Left lobe of liver (tissue), 2 donors: ENCODE measurements at places on chromosomes 2 and 18. TPM values are rescaled to one million over a fixed set of nuclear protein-coding genes. Genes with fewer than 3 reads are reported as not detected.

NCKAP5 gene
- 4.6 TPM for total RNA-seq

- DNase-seq: no peak
These were observed 130.2 kb downstream of the FAM124B start for GRCh38 chr2:224271617-224272236.

DNA sequence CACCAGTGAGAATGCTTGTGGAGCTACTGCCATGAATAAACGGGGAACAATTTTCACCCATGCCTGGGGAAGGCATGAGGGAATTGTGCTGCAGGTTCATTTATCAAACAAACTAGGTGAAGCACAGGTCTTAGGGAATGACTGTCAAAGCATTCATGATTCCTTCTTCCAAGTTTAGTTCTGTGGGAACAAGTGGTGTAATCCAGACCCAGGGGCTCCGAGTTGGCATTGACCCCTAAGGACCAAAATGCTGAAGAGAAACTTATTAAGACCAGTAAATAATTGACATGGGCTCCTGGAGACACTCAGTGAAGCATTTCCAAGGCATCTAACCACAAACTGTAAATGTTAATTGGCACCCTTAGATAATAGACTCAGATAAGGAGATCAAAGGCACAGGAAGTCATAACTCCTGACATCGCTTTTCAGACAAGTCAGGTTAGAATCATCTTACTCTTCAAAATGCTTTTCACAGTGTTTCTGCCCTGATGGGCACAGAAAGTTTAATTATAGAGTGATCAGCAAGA lies 96.9 kb downstream of the SPP2 start:
- DNase-seq: no peak

- DNase-seq: no peak
These were observed 95.3 kb downstream of the EIPR1 start for GRCh38 chr2:3282056-3282998.

DNA sequence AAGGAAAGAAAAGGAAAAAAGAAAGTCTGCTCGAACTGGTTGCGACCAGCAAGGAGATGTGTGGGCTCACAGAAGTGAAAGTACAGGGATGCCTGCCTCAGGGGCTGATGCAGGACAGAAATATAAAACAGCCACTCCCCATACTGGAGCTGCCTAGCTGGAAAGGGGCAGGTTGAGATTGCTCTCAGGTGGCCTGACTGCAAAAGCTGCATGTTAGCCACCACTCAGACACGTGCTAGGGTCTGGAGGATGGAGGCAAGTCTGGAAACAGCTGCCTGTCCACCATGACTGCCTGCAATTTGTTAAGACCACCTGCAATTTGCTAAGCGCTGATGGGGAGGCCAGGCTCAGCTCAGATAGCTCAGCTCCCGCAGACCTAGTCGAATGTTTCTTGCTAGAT lies 17.9 kb downstream of the B3GNT7 start:
- no peak for DNase-seq

DNA sequence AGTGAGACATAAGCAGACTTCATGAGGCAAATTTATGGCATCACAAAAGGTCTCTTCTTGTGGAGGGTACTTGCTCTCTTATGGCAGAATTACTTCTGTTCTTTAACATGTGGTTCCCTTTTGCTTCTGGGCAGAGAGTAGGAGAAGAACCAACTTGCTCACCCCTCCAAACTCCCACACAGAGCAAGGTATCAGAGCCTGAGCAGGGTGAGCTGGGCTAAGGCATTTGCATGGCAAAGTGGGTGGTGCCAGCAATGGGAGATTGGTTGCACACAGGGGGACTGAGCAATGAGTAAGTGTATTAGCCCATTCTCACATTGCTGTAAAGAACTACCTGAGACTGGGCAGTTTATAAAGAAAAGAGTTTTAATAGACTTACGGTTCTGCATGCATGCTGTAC lies 64.2 kb upstream of the ITGB6 start:
- DNase-seq: no peak

DNA sequence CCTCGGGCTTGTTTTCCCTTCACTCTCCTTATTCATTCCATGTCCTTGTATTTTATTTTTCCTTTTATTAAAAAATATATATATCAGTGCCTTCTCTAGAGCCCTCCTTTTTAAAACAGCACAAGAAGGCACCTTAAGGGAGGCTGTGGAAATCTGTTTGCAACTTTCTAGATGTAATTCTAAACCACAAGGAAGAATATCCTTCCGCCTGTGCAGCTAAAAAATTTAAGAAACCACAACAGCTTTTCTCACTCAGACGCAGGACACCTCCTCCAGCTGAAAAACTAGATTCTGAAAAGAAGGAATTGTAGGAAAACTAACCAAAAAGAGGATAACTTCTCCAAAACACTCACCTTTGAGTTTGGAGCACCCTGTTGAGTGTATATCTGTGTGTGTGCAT lies 142.2 kb downstream of the BCL11A start:
- DNase-seq: no peak

GRCh38 chr18:35938158-35938557 lies 34.3 kb upstream of the RMP24 start:
- DNase-seq: no peak

DNA sequence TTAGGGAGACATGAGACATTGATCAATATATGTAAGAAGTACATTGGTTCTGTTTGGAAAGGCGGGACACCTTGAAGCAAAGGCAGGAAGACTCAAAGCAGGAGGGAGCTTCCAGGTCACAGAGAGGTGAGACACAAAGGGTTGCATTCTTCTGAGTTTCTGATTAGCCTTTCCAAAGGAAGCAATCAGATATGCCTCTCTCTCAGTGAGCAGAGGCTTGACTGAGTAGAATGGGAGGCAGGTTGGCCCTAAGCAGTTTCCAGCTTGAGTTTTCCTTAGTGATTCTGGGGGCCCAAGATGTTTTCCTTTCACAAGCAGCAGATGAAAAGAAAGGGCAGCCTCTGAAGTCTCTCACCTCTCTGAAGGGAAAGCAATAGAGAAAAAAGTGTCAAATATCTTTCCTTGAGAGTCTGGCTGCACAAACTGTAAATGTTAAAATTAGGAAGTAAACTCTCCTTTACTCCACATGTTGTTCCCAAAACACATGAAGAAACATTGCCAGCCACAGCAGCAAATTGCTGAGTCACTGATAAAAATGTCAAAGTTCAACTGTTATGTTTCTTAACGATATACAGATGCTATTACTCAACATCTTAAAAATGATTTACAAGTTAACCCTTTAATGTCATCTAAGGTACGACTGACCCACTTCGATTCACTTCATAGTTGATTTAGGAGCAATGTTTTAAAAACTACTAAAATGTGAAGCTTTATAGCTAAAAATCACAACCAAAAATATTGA lies 40.3 kb downstream of the CYB5A start:
- no peak for DNase-seq

GRCh38 chr18:77935342-77935741 lies 685.7 kb downstream of the GALR1 start:
- no peak for DNase-seq

- no peak for DNase-seq
These were observed 621.7 kb upstream of the ACVR2A start for GRCh38 chr2:147223119-147223518.

- no peak for DNase-seq
These were observed 10.4 kb upstream of the FAM228A start for GRCh38 chr2:24164416-24164973.

DNA sequence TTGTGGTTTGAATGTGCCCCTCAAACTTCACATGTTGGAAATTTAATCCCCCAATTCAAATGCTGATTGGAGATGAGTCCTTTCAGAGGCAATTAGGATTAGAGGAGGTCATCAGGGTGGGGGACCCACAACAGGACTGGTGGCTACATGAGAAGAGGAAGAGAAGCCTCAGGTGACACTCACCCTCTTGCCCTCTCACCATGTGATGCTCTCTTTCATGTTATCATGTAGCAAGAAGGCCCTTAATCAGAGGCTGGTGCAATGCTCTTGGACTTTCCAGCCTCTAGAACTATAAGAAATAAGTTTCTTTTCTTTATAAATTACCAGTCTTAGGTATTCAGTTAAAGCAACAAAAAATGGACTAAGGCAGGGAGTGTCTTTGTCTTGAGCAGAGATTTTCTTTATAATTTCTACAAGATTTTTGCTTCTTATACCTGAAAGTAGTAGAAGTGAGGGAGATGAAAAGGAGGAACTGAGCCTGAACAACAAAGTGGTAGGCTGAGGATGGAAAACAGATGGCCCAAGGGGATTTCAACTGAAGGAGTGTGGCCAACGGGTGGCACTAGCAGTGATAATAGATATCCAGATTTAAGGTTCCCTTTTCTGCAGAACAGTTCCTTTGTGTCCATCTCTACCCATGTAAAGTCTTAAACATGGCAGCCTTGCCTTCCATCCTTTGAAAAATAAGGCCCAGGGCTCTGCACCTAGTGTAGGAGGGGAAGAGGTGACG lies 49.2 kb upstream of the TGIF1 start:
- no peak for DNase-seq

- DNase-seq: no peak
These were observed 141.3 kb downstream of the L3MBTL4 start for GRCh38 chr18:6273423-6273822.

DNA sequence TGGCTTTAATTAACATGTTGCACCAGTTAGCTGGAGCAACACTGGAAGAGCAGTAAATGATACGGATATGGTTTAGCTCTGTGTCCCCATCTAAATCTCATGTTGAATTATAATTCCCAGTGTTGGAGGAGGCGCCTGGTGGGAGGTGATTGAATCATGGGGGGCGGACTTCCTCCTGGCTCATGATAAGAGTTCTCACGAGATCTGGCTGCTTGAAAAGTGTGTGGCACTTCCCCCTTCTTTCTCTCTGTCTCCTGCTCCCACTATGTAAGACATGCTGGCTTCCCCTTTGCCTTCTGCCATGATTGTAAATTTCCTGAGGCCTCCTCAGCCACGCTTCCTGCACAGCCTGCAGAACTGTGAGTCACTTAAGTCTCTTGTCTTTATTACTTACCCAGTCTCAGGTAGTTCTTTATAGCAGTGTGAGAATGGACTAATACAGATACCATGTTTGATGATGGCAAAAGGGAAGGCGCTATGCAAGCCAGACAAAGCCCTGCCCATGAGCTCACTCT lies 963.6 kb downstream of the SOCS6 start:
- DNase-seq: no peak
